Stimulated activated CD4-positive, alpha-beta T cell treated with anti-CD3 and anti-CD28 coated beads, Interleukin-1b, Interleukin-23, amount 100 ng/mL, for 1 hour (primary cell): ENCODE measurements at places on chromosomes 6 and 20.

- no peak for DNase-seq
These were observed 87.6 kb upstream of the E2F3 start for GRCh38 chr6:20313960-20314530.

GRCh38 chr6:152270301-152270925 is 366.7 kb downstream of the SYNE1 start:
- DNase-seq = no peak

- no peak for DNase-seq
These were observed 162.3 kb downstream of the MRPL14 start for GRCh38 chr6:43964659-43965570.

GRCh38 chr20:36624944-36625324 is 19.4 kb downstream of the RAB5IF start:
- DNase-seq = no peak

GRCh38 chr20:31747640-31748039 is 8.6 kb downstream of the TPX2 start:
- DNase-seq = no peak

- DNase-seq = no peak
These were observed 8.9 kb upstream of the RBCK1 start for GRCh38 chr20:399182-399707.

- no peak for DNase-seq
These were observed 773 bp downstream of the SMAP1 start for GRCh38 chr6:70668499-70668812.

DNA sequence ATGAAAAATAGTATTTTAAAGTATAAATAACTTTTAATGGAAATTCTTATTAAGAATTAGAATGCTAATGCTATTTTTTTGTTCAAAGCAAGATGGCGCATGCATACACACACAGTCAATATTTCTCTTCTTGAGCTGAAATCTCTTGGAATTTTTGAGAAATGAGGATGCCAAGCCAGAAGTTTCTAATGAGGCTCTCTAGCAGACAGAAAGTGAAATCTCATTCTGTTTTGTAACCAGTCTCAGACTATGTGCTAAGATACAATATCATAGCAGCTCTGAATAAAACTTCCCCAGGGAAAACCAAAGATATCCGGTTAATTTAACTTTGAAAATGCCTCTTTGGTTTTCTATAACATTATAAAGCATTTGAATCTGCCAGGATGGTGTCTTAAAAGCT is 97.2 kb upstream of the HDAC2 start:
- no peak for DNase-seq

DNA sequence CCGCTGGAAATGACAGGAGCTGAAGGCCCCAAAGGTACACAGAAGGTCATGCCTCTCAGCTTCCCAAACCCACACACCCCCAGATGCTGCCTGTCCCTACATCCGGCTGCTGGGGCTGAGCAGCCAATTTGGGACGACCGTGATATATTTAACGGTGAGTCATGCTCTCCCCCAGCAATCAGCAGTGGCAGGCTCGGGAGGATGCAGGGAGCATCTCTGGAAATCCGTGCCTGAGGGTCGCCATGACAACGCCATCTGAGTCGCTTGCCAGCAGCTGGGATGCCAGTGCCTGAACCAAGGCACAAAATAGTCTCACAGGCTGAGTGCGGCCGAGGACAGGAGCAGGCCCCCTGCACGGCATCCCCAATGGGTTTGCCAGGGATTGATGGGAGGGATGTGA is 57.9 kb downstream of the KCNB1 start:
- DNase-seq = no peak
